ENCODE measurements at places on chromosomes 16 and 17.
A peak's percentile ranks its signal among the peaks of the same experiment; 100 is the strongest.

DNA sequence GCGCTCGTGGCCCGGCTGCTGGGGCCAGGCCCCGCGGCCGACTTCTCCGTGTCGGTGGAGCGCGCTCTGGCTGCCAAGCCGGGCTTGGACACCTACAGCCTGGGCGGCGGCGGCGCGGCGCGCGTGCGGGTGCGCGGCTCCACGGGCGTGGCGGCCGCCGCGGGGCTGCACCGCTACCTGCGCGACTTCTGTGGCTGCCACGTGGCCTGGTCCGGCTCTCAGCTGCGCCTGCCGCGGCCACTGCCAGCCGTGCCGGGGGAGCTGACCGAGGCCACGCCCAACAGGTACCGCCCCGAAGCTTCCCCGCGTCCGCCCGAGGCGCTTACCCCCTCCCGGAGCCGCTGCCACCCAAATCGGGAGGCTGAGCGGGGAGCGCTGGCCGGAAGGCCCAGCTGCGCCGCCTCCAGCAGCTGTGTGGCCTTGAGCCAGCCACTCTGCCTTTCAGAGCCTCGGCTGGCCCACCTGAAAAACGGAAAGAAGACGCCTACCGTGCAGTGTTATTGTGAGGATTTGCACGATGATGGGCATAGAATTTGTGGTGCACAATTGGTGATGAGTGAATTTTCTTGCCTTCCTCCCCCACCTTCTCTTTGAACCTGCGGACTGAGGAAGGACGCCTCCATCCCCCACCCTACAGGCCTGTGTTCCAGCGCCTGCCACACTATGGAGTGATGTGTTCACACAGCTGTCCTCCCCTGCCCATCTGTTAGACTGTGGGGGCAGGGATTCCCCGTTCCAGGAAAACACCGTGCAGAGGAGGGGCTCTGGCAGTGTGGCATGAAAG lies 523 bp downstream of the NAGLU start:
- DNase-seq, result peak; percentile 53

DNA sequence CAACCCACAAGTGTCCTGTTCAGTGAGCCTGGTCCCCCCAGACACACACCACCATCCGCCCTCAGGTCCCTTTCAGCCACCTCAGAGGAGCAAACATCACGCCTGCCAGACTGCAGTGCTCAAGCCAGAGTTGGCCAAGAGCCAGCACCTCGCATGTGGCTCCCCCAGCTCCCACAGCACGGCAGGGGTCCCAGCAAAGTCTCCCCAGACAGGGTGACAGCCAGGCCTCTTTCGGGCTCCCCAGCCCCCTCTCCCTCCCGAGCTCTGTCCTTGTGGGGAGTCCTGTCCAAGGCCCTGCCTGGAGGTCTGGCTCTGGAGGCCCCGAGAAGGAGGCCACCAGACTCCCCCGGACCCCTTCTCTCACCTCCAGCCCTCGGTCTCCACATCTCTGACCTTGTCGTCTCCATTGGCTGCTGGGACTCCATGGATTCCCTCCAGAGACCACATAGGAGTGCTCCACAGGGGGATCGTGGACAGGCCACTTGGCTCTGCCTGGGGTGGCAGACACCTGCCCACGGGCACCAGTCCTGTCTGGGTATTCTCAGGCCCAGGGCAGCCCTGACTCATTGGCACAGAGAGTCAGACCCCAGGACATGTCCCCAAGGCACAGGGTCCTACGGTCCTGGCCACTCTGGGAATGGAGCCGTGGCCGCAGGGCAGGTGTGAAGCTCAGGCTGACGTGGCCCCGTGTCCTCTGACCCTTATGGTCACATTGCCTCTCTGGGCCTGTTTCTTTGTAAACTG lies 1.8 kb upstream of the MYADML2 start:
- DNase-seq, result no peak

DNA sequence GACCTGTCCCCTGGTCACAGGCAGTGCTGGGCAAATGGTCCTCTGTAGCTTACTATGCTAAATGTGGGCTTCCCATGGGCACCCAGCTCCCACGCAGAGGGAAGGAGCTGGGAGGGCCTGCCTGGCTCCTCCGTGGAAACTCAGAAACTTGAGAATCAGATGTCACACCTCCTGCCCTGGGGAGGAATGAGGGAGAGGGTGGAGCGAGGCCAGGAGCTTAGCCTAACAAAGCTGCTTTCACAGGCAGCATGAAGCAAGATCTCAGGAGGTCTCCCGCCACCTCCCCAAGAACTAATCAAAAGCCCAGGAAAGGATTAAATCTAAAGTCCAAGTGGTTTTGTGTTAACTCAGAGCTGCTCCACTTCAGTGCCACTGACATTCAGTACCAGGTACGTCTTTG lies 33.6 kb upstream of the XYLT2 start:
- DNase-seq, result no peak

DNA sequence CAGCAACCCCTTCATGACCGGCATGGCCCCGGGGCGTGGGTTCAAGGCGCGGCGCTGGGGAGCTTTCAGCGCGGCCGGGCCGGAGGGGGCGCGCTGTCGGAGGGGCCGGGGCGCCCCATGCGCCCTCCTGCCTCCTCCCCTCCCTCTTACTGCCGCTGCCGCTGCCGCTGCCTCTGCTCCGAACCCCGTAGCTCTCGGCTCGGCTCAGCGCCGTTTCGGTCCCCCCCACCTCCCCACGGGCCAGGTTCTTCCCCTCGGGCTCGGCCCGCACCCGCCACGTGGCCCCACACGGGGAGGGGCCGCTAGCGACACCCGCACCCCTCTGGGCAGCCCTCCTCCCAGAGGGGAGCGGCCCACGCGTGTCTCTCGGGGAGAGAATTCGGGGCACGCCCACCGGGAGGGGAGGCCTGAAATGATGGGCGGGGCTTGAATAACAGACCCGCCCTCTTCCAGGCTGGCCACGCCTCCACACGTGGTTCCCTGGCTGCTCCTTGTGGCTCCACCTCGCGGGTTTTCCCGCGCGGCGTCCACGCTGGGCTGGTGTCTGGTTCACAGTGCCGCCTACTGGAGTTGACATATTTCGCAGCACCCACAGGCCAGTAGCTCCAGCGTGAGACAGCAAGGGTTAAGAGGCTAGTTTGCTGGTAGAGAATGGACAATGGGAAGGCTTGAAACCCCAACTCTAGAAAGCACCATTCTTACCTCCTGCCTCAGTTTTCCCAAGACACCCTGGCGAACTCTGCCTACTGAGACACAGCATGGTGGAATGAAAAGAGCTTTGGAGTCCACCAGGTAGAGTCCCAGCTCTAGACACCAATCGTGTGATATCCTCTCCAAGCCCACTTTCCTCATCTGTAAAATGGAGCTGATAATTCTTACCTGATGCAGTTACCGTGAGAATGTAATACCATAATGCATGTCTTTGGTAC lies at the start of gene KCNH4:
KCNH4 (minus strand) TSS at position 221 of the 929 bp plus-strand sequence; CDS start at position 24, 197 bp downstream.
- peak; percentile 70 for DNase-seq

- no peak for DNase-seq
Observed at GRCh38 chr17:47821031-47821423, 567 bp downstream of the OSBPL7 start.

DNA sequence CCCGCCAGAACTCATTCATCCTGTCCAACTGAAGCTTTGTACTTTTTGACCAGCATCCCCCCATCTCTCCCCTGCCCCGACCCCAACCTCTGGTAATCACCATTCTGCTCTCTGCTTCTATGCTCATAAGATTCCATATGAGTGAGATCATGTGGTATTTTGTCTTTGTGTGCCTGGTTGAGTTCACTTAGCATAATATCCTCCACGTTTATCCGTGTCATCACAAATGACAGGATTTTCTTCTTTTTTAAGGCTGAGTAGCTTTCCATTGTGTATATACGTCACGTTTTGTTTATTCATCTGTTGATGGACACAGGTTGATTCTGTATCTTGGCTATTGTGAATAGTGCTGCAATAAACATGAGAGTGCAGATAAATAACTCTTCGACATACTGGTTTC lies 278.9 kb downstream of the SNX29 start:
- no peak for DNase-seq

- no peak for DNase-seq
Observed at GRCh38 chr17:21129023-21129681, 2.4 kb downstream of the DHRS7B start.

- no peak for DNase-seq
Observed at GRCh38 chr16:83887080-83887479, 11.8 kb upstream of the MLYCD start.

- DNase-seq, result no peak
Observed at GRCh38 chr17:44530896-44531418, 26.3 kb upstream of the FZD2 start.

GRCh38 chr17:7147772-7148171 lies 31.4 kb downstream of the ASGR1 start:
- DNase-seq, result no peak

DNA sequence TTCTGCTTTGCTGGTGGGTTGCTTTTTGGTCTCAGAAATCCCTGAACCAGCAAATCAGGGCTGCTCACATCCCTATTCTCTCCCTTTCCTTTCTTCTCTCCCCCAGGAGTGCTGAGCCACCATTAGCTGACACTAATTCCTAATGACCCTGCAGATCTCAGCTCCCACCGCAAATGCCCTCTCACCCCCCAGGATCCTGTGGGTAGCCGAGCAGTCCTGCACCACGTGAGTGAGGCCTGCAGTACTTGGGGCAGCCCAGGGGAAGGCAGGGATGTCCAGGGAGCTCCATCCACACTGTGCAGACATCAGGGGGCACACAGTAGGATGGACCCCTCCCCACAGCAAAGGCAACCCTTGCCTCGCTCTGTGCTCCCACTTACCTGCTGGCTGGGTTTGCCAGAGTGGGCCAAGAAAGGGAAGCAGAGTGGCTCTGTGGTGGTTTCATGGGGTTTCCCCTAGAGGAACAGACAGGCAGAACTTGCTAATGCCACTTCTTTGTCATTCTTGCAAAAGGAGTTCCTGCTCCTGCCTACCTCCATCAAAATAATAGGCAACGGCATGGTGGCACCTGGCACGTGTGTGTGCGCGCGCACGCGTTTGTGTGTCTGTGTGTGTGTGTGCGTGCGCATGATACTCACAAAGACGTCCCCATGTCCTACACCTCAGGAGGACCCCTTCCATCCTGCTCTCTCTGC lies 135.6 kb downstream of the GAS7 start:
- DNase-seq, result no peak

DNA sequence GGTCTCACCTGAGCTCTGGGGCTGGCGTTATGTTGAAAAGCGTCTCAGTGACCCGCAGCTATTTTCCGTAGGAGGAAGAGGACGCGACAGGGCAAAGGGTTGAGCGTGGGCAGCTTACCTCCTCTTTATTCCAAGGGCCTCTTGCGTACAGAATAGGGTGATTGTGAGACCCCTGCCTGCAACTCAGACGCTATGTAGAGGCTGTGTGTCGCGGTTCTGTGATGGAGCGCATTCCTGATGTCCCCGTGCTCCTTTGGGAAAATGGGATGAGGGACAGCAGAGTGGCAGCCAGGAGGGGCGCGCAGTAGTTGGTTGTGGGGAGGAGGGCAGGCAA lies 531 bp upstream of the CDH8 start:
- DNase-seq, result no peak

GRCh38 chr16:78389009-78389498 lies 289.6 kb downstream of the WWOX start:
- no peak for DNase-seq

- no peak for DNase-seq
Observed at GRCh38 chr16:9434659-9435058, 343.2 kb downstream of the HAPSTR1 start.

GRCh38 chr17:83068641-83069570 lies 10.5 kb upstream of the METRNL start:
- no peak for DNase-seq

DNA sequence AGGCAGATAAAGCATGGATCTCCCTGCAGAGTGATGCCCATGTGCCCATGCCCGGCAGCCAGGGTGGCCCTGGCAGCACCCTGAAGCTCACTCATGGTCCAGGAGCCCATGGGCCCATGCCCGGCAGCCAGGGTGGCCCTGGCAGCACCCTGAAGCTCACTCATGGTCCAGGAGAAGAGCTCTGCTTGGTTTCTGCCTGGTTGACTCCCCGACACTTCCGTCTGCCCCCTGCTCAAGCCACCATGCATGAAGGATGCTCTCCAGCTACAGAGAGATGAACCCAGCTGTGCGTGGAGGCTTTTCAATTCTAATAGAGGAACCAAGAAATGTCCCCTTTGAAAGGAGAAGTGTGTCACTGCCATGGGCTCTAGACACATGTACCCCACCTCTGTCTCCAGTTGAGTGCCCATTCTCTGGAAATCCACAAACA lies 8.7 kb downstream of the CCL17 start:
- DNase-seq, result no peak

DNA sequence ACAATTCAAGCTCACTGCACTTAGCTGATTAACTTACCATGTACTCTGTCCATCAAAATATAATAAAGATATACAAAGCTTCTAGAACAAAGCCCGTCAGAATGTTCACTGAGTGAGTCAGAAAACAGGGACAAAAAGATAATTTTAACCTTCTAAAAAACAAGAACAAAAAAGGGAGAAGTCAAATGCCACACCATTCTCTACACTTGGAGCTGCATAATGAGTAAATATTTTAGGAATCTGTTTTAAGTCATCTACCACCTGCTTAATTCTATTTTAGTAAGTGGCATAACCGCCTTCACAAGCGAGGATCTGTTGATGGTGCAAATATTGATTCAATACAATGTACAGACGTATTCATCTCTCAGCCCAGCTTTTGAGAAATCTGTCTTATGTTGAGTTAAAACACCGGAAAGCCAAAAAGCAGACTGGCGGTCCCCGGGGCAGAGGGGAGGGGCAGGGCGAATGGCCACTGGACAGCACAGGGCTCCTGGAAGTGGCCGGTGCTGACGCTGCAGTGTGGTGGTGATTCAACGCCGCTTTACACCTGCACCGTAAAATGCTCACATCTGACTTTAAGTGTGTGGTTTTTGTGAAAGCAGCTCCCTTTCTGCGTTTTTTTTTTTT lies 20.1 kb downstream of the RAB40B start:
- DNase-seq, result no peak

- no peak for DNase-seq
Observed at GRCh38 chr16:73997340-73997711, 299.3 kb upstream of the PSMD7 start.

GRCh38 chr16:57519796-57520360 lies 16.5 kb downstream of the CCDC102A start:
- DNase-seq, result peak; percentile 84

- no peak for DNase-seq
Observed at GRCh38 chr17:21376081-21376758, at the start of gene KCNJ12. Gene KCNJ12 (plus strand): TSS chr17:21376357. CDS start chr17:21415343, 38,986 bp downstream.

DNA sequence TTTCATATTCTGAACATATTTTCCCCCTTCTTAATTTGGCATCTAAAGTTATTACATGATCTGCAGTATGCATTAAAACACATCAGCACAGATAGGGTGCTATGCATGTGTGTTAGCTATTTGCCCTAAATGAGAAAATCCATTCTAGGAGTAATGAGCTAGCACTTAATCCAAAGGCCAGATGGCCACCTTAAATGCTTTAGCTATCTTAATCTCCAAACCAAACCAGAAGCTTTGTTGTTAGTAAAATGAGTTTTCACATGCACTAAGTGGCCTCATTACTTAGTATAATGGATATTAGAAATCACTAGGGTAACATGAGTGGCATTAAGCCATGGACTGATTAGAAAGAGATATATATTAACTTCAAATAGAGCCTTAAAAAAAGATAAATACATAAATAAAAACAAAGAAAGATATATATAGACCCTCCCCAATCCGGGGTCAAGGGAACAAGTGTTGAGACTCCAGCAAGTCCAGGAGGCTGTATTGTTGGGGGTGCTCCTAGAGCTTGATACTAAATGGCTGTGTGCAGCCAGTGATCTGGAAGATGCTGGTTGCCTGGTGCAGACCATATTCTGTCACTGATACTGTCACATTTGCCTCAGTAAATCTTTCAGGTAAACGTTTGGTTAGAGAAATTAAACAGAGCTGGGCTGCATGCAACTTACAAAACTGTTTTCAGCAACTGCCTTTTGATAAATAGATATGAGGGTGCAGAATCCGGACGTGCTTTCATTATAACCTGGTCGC lies 67.3 kb downstream of the MYH10 start:
- no peak for DNase-seq

- DNase-seq, result no peak
Observed at GRCh38 chr17:35900708-35901480, 20.7 kb upstream of the CCL5 start.
